ELR (cell line): ENCODE measurements at places on chromosomes 1 and 21.

DNA sequence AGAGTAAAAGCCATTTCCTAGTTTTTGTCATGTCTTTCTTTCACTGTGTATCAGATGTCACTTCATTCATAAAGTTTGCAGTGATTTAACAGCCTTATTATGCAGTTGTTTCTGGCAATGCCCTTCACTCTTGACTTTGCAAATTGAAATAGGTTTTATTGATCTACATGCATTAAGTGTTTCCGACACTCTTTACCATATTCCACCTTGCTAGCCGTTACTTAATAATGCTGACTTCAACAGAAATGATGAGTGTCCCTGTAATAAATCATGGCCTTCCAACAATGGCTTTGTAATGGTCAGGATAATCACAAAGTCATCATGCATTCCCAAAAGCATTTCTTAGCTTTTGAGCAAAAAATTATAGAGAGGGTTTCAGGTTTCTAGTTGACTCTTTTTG, 236.8 kb upstream of the FMN2 start:
- DNase-seq: no peak

- DNase-seq: no peak
These were observed 109.2 kb downstream of the CASZ1 start for GRCh38 chr1:10687251-10687651.

- DNase-seq: peak; percentile 99
These were observed at the start of gene PRUNE1 for GRCh38 chr1:151008244-151009205. PRUNE1 (plus strand) TSS chr1:151008449; CDS start chr1:151008633, 184 bp downstream.

GRCh38 chr1:206580438-206581113, 31.7 kb downstream of the EIF2D start:
- no peak for DNase-seq

- no peak for DNase-seq
These were observed 604.6 kb downstream of the MRPL39 start for GRCh38 chr21:25002676-25003075.

DNA sequence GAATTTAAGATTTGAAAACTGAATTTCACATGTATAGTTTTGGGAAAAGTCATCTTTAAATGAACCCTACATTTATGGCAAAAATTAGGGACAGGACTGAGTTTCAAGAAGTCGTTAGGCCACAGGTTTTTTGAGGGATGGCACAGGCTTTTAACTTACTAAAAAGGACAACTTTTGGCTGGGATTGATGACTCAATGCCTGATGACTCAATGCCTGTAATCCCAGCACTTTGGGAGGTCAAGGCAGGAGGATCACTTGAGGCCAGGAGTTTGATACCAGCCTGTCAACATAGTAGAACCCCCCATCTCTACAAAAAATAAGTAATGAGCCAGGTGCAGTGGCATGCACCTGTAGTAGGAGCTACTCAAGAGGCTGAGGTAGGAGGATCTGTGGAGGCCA, 15.9 kb downstream of the UCK2 start:
- peak; percentile 61 for DNase-seq

DNA sequence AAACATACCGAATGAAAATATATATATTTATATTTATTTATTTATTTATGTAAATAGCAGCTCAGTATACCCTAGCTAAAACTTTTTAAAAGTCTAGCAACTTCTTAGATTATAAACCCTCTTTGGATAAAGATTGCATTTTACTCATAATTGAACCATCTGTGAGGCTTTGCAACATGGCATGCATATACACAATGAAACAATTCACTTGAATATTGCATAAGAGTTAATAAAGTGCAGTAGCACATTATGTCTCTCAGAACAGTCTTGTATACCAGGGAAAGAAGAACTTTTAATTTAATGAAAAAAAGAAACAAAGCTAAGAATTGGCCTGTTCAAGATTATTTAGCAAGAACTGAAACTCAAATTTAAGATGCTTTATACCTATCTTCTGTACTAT, 1363.9 kb upstream of the ADGRL2 start:
- no peak for DNase-seq

- no peak for DNase-seq
These were observed 38.4 kb downstream of the CLSTN1 start for GRCh38 chr1:9785406-9785805.

GRCh38 chr1:154955039-154955717, 721 bp downstream of the PBXIP1 start:
- peak; percentile 58 for DNase-seq

DNA sequence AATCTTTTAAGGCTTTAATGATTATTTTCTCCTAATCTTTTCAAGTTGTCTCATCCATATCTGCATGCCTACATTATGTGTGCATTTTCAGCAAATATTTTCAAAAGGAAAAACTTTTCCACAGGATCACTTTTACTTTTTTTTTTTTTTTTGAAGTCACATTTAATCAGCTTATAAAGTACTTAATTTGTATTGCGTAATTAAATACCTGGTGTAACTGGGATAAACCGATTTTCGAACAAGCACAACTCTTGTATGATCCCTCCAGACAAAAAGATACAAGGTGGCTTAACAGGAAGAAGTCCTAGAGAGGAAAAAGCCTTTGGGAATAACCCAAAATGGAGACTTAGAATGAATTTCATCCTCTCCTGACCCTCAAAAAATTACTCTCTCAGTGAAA, 1.3 kb upstream of the ATP6V1G3 start:
- DNase-seq: no peak

DNA sequence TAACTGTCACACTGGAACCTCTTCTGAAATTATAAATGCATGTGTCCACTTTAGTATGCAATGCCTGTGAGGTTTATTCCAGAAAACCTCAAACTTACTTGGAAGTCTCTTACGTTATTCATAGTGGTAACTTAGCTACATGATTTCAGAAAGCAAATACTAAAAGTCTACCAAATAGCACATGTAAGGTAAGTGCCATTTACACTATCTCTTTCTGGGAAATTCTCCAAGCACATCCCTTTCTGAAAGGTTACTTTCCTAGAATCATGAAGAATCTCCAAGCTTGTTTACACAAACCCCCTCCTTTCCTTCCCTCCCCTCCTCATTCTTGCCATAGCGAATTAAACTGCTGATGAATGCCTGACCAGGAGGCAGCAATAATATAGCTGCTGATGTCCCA, 42.5 kb downstream of the RAB3GAP2 start:
- DNase-seq: no peak

- no peak for DNase-seq
These were observed 274.4 kb downstream of the BRINP2 start for GRCh38 chr1:177444997-177445746.

- DNase-seq: no peak
These were observed 599.7 kb downstream of the KIF26B start for GRCh38 chr1:245754463-245754961.

GRCh38 chr1:158037866-158038359, 44.5 kb downstream of the KIRREL1 start:
- DNase-seq: peak; percentile 91

DNA sequence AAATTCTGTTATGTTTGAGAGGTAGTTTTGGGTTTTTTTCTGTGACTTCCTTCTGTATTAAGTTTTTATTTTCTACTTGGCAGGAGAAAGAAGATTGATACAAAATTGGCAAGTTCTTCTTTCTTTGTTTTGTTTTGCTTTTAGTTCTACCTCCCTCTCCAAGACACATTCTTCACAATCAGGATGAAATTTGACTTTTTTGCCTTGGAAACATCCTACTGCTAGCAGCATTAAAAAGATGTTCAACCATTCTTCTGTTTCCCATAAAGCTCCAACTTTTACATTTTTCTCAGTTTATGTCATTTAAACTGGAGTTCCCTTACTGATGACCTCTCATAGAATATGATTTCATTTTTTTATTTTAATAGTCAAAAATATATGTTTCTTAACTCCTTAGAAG, 234.8 kb downstream of the NCAM2 start:
- no peak for DNase-seq

- no peak for DNase-seq
These were observed 777 bp downstream of the LAMC2 start for GRCh38 chr1:183186841-183187240.

DNA sequence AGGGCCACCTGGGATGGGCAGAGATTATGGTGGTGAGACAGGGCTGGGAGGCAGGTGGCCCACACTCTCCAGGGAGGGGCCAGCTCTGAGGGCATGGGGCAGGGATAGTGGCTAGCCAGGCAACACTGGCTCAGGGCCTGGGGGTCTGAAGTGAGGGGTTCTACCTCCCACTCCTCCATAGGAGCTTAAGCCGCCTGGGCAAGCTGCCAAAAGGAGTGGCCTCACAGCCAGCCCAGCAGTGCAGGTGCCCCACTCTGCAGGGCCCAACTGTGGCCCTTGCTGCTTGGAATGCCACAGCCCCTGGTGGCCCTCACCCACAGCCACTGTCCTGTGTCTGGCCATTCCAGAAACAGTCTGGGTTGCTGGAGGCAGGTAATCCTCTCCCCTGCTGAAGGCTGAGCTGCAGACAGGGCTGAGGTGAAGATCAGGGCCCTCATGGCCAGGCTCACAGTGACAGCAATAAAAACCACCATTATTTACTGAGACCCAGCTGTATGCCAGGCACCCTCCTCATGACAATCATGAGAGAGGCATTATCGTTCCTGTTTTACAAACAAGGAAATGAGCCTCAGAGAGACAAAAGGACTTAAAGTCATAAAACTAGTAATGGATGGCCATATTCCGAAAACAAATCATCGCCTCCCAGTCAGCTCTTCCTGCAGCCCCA, 31.0 kb downstream of the KIF21B start:
- DNase-seq: no peak

DNA sequence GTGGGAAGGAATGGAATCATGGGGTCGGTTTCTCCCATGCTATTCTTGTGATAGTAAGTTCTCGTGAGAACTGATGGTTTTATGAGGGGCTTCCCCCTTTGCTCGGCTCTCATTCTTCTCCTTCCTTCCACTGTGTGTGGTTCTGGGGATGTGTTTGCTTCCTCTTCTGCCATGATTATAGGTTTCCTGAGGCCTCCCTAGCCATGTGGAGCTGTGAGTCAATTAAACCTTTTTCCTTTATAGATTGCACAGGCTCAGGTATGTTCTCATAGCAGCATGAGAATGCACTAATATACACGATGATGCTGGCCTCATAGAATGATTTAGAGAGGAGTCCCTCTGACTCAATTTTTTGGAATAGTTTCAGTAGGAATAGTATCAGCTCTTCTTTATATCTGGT, 195.4 kb upstream of the IVNS1ABP start:
- DNase-seq: no peak

DNA sequence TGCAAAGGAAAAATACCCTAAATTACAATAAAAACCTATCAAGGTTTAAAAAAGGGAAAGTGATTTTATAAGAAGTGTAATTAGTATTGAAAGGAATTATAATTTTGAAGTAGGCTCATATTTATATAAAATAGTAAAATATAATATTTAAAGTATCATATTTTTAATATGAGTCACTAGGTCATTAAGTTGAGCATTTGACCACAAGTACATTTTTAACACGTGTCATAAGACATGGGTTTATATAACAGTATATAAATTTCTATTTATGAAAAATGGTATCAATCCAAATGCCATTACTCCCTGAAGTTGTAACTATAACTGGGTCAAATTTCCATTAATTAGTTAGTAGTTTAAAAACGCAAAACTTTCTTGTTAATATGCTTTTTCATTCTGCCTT, 365.9 kb downstream of the COL11A1 start:
- peak; percentile 56 for DNase-seq

DNA sequence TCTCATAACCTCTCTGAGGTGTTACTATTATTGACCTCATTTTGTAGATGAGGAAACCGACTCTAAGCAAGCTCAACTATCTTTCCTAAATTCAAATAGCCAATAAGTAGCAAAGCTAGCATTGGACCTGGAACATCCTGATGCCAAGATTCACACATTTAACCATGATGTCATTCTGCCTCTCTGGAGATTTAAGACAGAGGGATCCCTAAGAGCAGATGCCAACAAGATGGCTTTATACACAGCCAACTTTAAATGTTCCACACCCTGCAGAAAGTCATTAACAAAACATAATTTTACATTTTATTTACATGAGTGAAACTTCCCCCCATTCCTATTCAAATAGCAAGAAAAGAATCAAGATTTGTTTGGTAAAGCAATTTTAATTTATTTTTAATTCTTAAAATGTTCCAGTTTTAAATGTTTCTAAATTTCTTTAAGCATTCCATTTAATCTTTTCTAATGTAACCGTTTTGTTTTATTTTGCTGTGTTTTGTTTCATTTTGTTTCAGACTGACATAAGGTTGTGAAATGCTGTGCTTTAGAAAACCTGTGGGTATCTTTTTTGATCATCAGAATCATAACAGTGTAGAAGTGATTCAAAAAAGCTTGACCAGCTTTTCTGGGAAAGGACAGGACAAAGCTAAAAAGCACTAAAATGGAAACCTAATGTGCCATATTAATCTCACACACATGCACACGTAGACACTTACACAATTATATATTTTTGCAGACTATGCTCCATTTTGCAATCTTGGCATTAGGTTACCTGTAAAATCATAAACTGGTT, 7.6 kb upstream of the VAV3 start:
- no peak for DNase-seq

GRCh38 chr1:114345930-114346479, 165.0 kb downstream of the TRIM33 start:
- DNase-seq: no peak

DNA sequence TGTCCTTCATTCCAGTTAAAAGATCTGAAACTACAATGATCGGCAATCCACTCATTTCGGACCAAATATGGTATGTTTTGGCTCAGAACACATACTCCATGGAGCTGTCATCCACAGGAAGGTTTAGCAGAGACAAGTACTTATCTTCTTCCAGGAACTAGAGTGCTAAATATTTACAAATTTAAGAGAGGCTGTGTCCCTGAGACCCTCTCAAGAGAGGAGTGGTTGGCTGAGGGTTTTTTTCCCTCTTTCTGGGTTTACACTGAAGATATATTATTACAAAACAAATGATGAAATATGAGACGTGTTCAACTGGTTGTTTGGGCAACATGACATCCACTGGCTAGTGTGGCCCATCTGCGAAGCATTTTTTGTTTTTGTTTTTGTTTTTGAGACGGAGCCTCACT, 25.9 kb upstream of the NID1 start:
- DNase-seq: no peak

- peak; percentile 46 for DNase-seq
These were observed 149.8 kb upstream of the DUSP10 start for GRCh38 chr1:221891708-221892107.

GRCh38 chr1:183914276-183914675, 109.4 kb downstream of the RGL1 start:
- peak; percentile 56 for DNase-seq

- peak; percentile 69 for DNase-seq
These were observed at the start of gene ZDHHC18 for GRCh38 chr1:26826261-26827105. ZDHHC18 (plus strand) TSS chr1:26826688; CDS start chr1:26826805, 117 bp downstream.

DNA sequence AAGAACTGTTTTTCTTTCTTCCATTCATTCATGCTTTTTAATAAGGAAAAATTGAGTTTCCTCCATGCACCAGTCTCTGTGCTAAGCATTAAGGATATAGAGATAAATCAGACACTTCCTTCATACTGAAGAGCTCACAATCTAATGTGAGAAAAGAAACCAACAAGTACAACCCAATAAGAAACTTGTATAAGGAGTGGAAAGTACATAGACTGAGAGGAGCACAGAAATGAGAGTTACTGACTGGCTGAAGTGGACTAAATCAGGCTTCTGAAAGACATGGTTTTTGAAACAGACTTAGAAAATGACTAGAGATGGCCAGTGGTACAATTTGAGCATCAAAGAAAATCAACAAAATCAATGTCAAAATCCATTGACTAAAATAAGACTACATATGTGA, 524.4 kb downstream of the PLPP3 start:
- no peak for DNase-seq
